ENCODE measurements at places on chromosomes 11 and 22. TPM values are rescaled to one million over a fixed set of nuclear protein-coding genes. Genes with fewer than 3 reads are reported as not detected.

GRCh38 chr11:26286472-26287066 is 45.4 kb upstream of the ANO3 start:
- peak; percentile 1 for DNase-seq

DNA sequence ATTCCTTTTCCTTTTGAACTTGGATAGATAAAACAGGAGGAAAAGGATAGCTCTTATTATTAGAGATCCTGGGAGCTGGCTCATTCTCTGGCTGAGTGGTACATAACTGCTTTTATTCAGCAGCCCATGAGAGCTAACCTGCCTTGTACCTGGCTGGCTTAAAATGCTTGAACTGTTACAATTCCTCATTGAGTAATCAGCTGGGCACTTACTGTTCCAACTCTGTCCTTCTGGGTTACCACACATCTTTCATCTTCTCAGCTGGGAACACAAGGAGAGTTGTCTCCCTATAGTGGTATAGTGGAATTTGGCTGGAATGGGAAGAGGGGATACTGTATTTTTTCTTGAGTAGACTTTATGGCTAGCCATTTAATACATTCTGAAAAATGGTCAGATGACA is 39.8 kb upstream of the SPTBN2 start:
- peak; percentile 61 for DNase-seq

GRCh38 chr22:27800250-27801201 is 1.0 kb downstream of the MN1 start:
- peak; percentile 60 for DNase-seq

DNA sequence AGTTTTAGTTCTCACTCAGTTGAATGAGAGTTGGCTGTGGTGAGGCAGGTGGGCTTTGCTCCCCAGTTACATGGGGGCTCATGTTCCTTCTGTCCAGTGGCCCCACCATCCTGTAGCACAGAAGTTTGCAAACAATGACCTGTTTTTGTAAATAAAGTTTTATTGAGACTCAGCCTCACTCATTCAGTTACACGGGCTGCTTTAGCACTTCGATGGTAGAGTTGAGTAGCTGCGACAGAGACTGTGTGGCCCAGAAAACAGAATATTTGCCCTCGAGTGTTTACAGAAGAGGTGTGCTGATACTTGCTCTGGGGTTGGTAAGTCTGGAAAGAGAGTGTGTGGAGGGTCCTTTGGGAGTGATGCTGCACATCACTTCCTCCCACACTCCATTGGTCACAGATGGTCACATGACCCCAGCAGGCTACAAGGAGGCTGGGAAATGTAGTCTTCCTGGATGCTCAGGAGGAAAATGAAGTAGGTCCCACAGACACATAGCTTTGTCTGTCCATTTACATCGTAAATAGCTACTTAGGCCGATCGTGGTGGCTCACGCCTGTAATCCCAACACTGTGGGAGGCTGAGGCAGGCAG is 34.6 kb downstream of the IFT27 start:
- no peak for DNase-seq

- DNase-seq: peak; percentile 33
Measured at GRCh38 chr11:110317516-110317932, 21.1 kb upstream of the RDX start.

DNA sequence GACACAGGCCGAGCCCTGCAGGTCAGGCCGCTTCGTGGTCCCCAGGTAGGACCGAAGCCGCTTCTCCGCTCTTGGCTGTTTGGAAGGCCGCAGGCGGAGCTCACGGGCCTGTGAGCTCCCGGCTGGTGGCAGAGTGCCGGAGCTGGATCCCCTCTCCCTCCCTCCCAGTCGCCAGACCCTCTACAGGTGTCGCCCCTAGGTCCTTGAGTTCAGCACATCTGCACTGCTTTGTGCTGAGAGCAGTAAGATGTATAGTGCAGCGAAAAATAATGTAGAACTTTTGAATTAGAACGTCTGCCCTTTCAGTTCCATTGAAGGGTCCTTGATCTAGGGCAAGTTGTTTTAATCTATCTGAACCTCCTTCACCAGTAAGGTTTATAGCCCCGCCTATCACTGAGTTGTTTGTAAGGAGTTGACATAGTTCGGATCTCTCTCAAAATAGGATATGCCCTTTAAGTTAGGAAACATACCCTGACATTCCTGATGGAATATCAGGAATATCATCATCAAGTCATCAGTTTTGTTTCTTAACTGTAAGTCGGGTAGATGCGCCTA is 419 bp downstream of the ANKRD49 start:
- DNase-seq: no peak

GRCh38 chr11:83521647-83522596 is 235.8 kb upstream of the CCDC90B start:
- DNase-seq: no peak

DNA sequence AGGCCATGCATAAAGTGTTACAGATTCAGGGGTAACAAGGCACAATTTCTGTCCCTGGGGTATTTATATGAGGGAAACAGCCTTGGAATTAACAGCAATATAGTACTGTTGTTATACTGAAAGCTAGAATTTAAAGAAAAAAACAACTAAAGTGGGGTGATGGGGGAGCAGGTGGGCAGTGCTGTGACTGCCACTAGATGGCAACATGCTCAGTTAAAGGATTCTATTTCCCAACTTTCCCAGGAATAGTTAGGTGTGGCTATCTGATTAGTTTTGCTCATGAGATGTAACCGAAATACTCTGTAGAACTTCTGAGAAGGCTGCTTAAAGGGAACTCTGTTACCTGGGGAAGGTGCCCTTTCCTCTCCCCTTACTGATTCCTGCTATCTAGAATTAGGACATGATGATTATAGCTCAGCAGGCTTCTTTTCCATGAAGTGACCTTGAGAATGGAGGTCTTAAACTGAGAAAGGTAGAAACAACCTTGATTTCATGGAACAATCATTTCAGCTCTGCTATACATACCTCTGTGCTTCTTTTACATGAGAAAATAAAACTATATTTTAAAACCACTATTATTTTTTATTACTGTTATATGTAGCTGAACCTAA is 102.6 kb downstream of the RELT start:
- DNase-seq: peak; percentile 51

DNA sequence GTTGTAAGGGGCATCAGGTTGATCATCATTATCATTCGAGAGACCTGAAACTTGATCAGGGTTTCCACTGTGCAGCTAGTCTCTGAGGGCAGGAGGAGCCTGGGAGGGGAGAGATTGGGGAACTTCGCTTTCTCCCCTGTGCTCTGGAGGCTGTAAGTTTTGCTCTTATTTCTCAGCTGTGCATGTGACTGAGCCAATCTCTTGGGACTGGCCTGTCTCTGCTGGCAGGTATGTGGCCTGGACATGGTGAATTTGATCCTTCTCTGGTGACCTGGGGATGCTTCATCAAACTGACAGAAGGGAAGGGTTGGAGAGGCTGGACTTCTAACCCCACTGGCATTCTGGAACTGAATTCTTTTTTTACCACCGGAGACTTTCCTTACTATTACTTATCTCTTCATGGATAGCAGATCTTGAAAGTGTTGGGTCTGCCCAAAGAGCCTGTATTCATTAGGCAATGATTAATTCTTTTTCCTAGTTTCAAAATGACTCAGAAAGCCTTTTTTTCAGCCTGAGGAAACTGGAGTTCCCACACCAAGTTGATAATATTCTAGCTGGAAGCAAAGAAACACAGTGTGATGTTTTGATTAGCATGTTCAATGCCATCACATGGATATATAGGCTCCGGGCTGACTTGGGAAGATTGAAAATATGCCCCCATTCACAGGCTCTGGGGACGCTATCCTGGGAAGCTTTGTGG is 36.5 kb downstream of the TSPAN18 start:
- DNase-seq: peak; percentile 20

- no peak for DNase-seq
Measured at GRCh38 chr22:20615533-20616450, 108.4 kb downstream of the MED15 start.

DNA sequence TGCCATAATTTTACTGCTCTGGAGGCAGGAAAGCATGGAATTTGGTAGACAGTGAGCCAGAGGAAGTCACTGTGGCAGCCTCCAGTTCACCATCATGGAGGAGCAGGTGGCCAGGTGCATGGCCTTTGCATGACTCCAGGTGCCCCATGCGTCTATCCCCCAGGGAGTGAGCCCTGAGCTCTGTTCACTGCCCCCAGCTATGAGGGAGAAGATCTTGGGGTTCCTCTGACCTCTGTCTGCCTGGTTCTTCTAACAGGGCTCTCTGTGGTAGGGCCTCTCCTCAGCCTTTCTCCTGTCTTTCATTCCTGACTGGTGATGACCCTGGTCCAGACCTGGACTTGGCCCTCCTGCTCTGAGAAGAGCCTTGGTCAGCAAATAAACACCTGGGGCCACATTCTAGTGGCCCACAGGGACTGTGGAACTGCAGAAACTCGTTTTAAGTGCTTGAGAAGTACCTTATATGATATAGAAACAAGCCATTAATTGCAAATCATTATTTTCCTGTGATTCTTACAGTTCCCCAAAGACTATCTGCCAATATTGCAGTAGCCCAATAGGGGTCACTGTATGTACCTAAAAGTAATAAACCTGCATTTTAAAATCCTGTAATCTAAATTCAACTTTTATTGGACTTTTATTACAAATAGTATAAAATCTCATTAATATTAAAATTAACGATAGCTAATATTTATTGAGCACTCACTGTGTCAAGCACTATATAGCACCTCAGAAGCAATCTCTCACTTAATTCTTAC is 120.0 kb upstream of the SYT13 start:
- no peak for DNase-seq

- peak; percentile 80 for DNase-seq
Measured at GRCh38 chr11:79626135-79627075, 185.6 kb upstream of the TENM4 start.

DNA sequence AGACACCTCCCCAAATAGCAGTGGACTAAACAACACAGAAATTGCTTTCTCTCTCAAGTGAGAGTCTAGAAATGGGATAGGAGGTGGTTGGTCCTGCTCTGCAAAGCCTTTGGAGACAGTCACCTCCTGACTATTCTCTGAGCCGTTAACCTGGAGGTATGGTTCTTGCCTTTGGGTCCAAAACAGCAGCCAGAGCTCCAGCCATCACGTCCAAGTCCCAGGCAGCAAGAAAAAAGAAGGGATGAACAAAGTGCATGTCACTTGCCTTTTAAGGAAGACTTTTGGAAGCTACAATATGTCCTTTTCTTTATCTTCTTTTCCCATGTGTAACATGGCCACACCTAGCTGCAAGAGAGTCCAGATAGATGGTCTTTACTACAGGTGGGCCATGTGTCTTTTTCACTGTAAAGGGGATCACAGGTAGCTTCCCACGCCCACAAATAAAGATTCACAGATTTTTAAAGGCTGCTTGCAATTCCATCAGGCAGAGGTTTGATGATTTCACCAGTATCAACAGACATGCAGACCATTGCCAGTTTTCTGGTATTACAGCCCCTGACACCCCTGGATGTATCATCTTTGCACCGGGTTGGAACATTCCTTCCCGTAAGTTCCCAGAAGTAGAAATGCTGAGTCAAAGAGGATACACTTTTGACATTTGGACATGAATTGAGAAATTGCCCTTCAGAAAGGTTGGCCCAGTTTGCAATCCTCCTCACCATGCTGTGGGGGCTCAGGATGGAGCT is 66.0 kb downstream of the MYEOV start:
- no peak for DNase-seq

- DNase-seq: no peak
Measured at GRCh38 chr22:30680991-30681770, 13.5 kb upstream of the OSBP2 start.

GRCh38 chr11:114972105-114972504 is 293.8 kb downstream of the NXPE2 start:
- DNase-seq: no peak

DNA sequence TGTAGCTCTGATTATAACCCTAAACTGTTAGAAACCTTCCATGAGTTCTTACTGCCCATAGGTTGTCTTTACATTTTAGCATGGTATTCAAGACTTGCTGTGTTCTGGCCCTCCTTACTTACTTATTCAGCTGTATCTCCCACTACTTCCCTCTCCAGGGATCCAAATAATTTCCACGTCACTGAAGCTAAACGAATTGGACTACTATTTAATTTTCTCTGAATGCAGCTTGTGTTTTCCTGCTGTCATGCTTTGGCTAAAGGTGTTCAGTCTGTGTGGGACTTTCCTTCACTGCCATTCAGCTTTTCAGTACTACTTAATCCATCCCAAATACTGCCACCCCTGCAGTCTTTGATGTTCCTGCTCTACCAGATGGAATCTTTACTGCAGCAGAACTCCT is 88.3 kb downstream of the UVRAG start:
- DNase-seq: no peak

ADORA2A gene
- total RNA-seq: 1.7 TPM

DCHS1 gene
- total RNA-seq: 0.50 TPM

SAA4 gene
- not detected for total RNA-seq

SLC6A5 gene
- under 0.01 TPM for total RNA-seq

MAP6 gene
- total RNA-seq: 4.3 TPM

CARD16 gene
- total RNA-seq: 2.2 TPM

DEFB131B gene
- total RNA-seq: not detected

GAL gene
- 2.2 TPM for total RNA-seq

MFRP gene
- total RNA-seq: not detected

C11orf42 gene
- not detected for total RNA-seq

MOGAT2 gene
- not detected for total RNA-seq

Measured in mammary epithelial cell (primary cell).